CD4-positive, alpha-beta T cell treated with Interleukin-10 for 1 hour (primary cell): ENCODE measurements at places on chromosomes 2 and 18.

- DNase-seq, result no peak
Measured at GRCh38 chr2:171410101-171410500, 23.7 kb downstream of the METTL8 start.

DNA sequence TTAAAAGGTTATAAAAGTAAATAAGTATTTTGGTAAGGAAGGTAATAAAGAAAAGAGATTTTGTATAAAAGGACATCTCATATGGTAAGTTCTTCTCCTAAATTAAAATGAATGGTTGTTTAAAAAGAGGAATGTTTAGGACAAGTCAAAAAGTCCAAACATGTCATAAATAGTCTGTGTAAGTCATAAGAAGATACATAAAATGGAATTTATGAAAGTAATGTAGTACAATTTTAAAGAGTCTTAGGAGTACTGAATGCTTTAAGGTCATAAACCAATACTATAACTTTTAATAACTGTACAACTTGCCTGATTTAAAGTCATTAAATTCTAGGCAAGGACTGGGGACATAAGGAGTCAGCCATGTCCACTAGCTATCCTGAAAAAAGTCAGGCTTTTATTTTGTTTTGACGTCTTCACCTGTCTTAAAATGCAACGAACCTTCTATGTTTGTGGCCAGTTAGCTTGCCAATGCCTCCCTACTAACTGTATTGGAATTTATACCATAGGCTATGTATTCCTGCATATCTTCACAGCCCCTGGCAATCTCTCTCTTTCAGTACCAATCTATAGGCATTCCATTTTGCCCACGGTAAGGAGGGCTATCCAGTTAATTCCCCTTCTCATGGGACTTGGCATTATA lies 312.3 kb upstream of the LRRTM4 start:
- DNase-seq, result no peak

DNA sequence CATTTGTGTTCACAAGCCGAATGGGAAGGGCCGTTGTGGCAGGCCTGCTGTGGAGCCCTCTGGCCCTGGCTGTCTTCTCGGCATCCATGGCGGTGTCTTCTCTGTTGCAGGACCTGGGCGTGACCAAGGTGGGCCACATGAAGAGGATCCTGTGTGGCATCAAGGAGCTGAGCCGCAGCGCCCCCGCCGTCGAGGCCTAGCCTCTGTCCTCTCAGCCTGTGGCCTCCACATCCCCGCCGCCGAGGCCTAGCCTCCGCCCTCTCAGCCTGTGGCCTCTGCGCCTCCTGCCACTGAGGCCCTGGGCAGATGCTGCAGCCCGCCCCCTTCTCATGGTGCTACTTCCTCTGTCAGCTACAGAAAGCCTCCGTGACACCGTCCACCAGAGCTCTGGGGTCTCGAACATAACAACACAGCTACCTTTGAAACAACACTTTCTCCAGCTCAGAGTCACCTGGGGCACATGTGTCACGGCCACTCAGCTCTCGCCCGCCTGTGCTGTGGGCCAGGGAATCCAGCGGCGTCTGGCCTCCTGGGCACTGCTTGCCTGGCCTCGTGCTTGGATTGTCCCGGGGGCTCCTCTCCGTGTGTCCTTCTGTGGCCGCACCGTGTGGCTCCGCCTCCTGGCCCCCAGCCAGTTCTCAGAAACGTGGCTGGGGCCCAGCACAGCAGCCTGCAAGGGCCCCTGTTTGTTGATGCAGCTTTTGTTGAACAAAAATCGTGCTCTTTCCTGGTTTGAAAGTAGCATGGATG lies 97.1 kb downstream of the USP40 start:
- no peak for DNase-seq

GRCh38 chr2:121454549-121455090 lies 76.1 kb upstream of the RNU4ATAC start:
- no peak for DNase-seq

DNA sequence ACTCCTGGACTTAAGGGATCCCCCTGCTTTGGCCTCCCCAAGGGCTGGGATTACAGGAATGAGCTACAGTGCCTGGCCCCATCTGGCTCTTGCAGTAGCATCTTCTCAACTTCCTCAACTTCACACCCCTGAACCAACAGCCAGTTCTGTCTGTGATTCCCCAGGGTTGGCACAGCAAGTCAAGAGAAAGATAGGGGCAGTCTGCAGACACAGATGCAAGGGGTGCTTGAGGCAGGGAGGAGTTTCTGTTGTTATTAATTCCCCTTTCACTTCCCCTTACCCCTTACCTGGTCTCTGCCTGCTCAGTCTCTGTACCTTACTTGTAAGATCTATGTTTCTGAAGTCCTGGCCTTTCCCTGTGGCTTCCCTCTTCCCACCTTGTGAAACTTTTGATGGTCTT lies 54.1 kb upstream of the MEX3C start:
- DNase-seq, result no peak

DNA sequence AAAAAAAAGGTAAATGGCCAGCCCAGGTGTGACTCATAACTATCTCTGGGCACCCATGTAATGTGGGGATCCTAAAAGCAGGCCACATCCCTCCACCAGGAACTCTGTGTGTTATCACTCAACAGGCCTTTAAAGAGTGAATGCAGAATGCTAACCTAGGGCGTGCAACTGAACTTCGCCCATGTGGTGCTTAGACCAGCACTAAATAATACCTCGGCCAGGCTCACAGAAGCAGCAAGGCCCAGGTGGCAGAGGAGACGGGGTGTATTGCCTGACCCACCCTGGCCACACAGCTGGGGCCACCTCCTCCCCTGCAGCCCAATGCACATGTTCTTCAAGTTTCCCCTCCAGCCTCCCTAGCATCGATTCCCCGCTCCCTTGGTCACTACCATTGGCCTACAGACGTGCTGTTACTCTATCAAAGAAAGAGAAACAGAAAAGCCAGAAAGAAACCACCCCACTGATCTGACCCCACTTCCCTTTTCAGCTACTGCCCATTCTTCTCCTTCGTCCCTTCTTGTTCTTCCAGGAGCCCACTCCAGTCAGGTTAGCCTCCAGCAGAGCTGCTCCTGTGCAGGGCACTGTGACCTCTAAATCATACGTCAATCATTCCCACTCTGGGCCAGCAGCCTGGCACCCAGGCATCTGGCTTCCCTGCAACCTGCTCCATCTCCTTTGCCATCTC lies 22.0 kb downstream of the FAM178B start:
- DNase-seq, result no peak

DNA sequence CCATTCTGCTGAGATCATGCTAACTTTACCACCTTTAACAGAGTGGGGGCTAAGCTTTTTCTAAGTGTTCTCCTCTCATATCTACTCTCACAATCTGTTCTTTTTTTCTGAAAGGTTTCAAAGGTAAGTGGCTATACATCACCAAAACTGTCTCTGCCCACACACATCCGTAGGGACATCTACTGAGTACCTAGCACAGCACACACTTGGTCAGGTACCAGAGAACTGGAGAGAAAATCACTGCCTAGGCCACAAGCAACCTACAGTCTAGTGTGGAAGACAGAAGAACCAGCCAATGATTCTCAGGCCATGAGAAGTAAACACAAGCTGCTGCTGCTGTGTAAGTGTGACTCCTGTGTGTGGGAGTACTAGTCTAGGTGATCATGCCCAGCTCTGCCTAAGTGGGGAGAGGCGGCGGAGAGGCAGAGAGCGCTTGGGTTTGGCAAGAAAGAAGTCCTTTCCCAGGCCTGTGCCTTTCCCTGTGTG lies 176.1 kb upstream of the ZFP36L2 start:
- no peak for DNase-seq

DNA sequence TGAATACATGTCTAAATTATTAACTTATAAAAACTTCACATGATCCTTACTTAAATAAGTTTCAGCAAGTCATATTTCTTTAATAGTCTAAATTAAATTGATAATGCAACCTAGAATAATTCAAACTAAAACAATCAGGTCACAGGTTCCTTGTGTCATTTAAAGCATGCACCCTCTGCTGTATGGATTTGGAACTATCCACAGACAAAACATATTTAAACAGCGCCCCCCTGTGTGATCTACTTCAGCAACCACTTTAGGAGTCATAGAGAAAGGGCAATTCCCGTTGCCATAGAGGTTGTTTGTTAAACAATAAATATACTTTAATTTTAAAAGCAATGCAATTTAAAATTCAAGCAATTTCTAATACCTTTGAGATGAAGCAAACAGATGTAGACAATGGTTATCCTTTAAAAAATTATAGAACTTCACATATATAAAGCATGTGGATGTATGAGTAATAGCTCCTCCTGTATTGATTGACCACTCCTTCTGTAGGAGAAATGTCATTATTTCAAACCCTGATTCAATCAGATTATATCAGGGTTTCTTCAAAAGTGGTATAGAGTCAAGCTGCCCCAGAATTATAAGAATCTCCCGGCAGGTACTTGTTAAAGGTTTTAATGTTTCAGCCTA lies 21.2 kb downstream of the GRB14 start:
- DNase-seq, result peak; percentile 8

GRCh38 chr2:8244639-8245038 lies 437.2 kb upstream of the ID2 start:
- no peak for DNase-seq

DNA sequence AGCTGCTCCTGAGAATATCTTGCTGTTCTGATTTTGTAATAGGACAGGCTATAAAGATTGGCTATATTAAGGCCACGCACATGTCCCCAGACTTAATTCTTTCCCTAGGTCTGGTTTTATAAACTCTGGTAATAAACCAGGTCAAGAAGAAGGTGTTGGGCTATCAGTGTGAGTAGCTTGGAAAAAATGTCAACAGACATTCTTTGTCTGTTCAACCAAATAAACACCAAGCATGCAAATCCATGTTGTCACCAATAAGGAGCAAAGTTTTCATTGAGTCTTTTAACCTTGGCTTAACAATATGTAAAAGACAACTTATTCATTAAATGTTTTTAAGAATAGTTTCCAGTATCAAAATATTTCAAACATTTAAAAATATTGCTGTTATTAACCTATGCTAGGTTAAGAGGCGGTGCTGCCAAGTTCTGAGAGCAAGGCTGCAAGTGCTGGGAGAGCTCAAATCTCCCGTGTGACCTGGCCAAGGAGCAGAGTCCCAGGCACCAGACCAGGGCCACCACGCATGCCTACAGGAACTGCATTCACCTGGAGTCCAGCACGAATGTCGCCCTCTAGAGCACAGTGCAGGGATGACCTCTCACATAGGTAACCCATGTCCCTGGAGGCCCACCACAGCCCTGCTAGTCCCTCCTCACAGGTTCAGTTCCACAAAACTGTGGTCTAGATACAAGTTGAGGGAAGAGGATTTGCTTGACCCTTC lies 120.5 kb upstream of the POU3F3 start:
- DNase-seq, result no peak

DNA sequence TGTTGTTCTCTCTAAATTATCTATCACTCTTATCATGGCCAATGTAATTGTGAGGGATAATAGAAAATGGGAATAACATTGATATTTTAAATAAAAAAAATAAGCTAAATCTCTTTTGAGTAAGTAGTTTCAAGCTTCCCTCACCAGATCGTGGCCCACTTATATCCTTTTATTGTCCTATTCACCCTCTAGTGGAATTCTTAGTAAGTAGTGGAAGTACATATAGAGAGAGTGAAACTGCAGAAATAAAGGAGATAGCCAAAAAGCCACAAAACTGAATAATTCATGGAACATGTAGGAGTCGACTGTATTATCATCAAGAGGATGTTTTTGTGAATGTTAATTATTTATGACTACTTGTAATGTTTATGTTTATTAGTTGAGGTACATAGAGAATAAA lies 66.1 kb upstream of the DTNA start:
- DNase-seq, result no peak

- no peak for DNase-seq
Measured at GRCh38 chr2:17317439-17317976, 200.7 kb downstream of the RAD51AP2 start.

- DNase-seq, result no peak
Measured at GRCh38 chr2:237904831-237905599, 45.6 kb downstream of the RAMP1 start.

DNA sequence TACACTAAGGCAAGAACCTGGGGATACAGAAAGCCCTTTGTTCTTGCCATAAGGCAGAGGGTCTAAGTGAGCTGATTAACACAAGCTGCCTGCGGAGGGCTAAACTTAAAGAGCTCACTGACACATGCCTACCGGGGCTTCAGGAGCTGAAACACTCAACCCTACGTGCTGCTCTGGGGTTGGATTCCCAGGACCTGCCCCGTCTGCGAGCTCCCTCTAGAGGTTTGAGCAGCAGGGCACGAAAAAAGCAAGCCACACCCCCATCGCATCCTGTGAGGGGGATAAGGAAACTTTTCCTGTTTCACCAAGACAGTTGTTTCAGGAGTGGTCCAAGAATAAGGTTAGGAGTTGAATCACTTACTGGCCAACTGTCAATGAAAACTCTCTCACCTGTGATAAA lies 562.1 kb downstream of the TMX3 start:
- DNase-seq, result no peak
